ENCODE measurements at places on chromosomes 12 and 14.

GRCh38 chr14:50344116-50344775, 32.1 kb downstream of the DMAC2L start:
- peak; percentile 65 for DNase-seq

- peak; percentile 73 for DNase-seq
These were observed 48.7 kb upstream of the LALBA start for GRCh38 chr12:48618541-48618940.

- no peak for DNase-seq
These were observed 92.1 kb downstream of the LRRC74A start for GRCh38 chr14:76918256-76918781.

- no peak for DNase-seq
These were observed 270.3 kb upstream of the DAAM1 start for GRCh38 chr14:58918066-58918738.

DNA sequence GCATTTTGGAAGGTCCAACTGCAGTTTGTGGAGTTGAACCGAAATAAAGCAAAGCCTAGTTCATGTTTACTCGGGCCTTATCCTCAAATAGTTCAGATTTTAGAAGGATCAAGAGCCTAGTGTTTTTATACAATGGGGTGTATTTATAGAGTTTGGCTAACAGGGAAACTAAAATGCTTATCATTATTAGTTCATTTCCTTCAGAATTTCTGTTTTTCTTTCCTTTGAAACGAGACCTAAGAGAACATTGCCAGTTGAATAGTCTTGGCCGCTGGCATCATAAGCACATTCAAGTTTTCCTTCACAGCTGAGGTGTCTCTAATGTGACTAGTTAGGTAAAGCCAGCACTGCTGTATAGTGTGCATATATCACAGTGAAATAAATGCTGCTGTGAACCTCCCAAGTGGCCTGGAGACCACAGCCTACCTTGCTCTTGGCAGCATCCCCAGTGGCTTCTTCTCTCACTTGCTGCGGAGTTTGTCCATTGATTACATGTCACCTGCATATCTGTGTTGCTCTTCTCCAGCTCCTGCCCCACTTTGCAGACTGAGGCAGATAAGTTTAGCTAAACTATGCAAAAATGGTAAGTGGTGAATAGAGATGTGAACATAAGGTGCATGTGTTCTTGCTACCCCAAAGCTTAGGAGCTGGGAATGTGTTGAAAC, 88.8 kb downstream of the ANO6 start:
- no peak for DNase-seq
